Stimulated activated CD4-positive, alpha-beta T cell treated with anti-CD3 and anti-CD28 coated beads, Interleukin-1b, Interleukin-23, amount 100 ng/mL, for 1 hour (primary cell): ENCODE measurements at places on chromosomes 16 and 17.

DNA sequence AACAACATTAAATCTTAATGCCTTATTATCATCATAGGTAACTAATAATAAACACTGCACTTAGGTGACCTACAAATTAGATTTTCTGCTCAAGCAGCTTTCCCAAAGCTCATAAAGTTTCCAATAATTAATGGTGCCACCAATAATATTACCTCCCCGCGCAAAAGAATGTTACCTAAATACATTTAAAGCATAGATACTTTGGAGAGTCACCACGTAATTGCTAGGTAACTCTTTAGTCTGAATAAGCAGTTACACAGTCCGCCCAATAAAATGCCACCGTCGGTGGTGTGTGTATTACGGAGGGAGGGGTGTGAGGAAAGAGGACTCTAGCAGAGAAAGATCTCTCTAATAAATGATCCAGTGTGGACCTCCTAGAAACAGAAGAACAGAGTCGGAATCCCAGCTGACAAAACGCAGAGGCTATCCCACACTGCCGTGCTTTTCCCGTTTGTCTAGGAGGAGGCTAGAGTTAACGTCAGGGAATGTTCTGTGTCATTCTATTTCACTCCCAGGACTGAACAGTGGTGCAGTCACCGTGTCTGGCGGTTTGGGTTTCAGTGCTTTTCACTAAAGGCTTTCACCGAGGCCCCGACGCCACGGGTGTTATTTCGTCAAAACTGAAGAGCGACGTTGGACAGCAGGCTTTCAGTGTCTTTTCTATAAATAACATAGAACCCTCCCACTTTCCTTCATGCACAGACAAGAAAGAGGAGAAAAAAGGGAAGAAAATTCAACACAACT, 630 bp downstream of the RNFT1 start:
- DNase-seq, result no peak

DNA sequence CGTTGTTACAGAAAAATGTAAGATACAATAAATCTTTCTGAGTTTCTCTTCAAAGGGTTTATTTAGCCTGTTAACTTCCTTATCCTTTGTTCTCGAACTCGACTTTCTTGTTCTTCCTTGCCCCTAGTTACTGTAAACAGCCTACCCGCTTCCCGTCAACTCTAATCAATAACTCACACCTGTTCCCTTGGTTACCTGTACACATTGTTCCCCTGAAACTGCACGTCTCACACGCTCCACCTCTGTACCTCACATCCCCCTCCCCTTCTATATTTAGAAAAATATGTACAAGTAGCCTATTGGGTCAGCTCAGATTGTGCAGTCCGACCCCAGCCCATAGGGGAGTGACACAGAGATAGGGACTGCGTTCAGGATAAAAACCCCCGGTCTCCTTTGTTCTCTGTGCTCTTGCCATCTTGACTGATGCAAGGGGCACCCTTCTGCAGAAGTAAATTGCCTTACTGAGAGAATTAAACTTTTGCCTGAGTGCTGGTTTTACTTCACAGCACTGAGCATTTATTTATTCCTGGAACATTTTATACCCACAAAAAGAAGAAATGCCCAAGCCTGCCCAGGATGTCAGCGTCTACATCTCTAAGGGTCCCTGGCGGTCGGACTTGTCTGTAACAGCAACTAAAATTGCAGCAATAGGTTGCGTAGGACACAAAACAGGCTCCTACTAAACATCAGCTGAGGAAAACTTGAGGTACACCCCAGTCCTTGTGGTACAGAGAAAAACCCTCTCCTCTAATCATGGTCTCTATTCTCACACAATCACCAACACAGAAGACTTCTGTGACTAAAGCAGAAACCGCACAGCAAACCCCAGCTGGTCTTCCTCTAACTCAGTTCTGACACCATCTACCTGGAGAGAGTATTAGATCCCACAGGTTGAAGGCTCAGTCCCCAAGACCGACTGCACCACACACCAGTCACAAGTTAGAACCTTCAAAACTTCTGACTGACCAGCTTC, 11.3 kb downstream of the WDR45B start:
- no peak for DNase-seq

- DNase-seq, result no peak
These were observed 138.5 kb downstream of the SSH2 start for GRCh38 chr17:29791336-29792080.

DNA sequence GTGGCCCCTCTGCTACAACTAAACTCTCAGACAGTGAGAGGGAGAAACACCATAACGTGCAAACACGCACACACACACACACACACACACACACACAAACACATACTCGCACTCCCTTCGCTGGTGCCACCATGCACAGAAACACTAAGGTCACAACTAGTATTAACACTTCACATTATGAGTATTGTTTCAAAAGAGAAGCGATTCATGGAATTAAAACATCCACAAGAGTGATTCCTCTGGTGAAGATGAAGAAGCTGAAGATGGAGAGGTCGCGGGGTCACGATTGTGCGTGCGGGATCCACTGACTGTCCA, 7.1 kb upstream of the GHDC start:
- no peak for DNase-seq

DNA sequence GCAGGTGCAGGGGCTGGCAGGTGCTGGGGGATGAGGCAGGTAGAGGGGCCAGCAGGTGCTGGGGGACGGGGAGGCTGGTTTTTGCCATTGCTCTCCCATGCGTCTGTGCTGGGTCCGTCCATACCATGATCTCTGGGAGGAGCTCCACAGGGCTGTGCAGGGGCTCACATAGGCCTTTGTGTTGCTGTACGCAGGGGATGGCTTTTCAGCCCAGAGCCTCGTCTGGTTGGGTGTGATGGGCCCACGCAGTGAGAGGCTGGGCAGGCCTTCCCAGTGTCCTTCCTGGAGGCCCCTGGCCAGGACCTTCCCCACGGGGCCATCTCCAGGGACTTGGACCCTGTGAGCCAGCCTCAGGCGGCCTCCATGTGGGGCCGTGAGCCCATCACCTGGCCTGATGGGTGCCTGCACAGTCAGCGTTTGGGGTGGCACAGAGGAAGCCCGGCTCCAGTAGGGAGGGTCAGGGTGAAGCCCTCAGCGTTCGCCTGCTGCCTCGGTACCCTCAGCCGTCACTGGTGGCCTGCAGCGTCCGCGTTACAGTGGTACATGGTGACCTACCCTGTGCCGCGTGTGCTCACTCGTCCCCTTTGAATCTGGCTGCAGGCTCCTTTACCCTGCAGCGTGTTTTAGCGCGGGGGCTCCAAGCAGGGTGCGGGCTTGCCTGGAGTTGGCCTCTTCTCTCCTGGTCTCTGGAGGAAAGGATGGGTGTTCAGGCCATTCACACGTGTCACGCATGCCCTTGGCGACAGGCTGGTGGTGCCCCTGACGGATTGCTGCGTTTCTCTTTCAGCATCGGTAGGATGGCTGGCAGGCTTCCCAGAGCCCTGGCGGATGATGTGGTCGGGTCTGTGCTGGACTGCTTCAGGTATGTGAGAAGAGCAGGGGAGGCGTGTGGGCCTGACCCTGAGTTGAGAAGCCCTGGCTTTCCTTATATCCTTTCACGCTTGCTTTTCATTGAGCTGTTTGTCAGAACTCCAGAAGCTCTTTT, 30.6 kb downstream of the ZNF750 start:
- no peak for DNase-seq
